ENCODE measurements at places on chromosomes 6 and 20.

DNA sequence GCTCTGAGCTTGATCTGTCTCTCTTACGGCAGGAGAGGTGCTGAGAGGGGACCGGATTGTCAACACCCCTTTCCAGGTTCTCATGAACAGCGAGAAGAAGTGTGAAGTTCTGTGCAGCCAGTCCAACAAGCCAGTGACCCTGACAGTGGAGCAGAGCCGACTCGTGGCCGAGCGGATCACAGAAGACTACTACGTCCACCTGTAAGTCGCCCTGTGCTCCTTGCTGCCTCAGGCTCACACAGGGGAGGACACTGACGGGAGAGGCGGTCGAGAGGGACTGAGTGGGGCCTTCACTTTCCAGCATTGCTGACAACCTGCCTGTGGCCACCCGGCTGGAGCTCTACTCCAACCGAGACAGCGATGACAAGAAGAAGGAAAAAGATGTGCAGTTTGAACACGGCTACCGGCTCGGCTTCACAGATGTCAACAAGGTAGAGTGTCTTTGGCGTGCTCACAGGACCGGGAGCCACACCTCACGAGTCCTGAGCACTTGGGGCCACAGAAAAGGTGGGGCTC, 32.0 kb downstream of the TM9SF4 start:
- no peak for DNase-seq

DNA sequence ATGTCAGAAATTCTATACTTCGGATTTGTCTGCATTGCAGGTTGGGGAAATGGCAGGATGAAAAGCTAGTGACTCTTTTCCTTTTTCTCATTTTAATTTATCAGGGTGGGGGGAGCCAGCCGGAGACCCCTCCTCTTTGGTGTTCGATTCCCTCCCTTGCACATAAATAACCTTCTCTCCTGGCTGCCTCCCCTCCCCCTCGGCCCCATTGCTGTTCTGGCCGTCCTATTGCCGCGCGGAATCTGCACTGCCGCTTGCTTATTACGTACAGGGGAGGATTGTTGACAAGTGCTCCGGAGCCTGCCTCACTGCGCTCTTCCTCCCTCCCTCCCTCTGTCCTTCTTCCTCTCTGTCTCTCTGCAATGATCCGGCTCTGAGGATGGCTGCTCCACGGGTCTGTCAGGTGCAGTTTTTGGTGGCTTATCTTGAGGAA, 154.7 kb downstream of the JARID2 start:
- peak; percentile 82 for DNase-seq

GRCh38 chr6:89874438-89874837, 19.8 kb upstream of the GJA10 start:
- no peak for DNase-seq

GRCh38 chr6:80932359-80932758, 820.1 kb downstream of the TENT5A start:
- DNase-seq = no peak

GRCh38 chr6:15960740-15961634, 167.9 kb upstream of the MYLIP start:
- no peak for DNase-seq

- DNase-seq = no peak
Measured at GRCh38 chr20:4112481-4113421, 97.4 kb upstream of the RNF24 start.

GRCh38 chr6:135532559-135532958, 35.0 kb upstream of the AHI1 start:
- no peak for DNase-seq

DNA sequence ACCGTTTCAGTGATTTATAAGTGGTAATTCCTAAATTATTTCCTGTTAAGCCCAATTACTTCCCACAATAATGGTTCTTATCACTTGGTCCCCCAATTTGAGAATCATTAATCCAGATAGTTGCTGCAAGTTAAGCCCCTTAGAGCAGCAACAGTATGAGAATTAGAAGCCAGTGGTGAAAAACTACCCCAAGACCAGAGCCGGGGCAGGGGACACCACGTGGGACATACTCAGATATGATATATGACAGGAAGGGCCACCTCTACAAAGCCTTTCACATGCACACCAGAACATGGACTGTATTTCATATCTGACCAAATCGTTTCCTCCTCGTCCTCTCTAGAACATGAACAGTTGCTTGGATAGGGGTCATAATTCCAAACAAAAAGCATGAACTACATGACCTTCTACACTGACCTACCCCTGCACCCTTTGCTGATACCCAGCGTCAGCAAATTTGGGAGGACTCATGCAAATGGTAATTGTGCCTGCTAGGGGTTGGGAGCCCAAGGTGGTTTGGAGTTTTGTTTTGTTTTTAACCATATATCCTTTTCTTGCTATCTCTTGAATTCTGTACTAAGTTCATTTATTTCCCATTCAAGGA, 3.9 kb downstream of the JAG1 start:
- DNase-seq = no peak

GRCh38 chr20:1436263-1436662, 30.4 kb downstream of the NSFL1C start:
- DNase-seq = no peak

DNA sequence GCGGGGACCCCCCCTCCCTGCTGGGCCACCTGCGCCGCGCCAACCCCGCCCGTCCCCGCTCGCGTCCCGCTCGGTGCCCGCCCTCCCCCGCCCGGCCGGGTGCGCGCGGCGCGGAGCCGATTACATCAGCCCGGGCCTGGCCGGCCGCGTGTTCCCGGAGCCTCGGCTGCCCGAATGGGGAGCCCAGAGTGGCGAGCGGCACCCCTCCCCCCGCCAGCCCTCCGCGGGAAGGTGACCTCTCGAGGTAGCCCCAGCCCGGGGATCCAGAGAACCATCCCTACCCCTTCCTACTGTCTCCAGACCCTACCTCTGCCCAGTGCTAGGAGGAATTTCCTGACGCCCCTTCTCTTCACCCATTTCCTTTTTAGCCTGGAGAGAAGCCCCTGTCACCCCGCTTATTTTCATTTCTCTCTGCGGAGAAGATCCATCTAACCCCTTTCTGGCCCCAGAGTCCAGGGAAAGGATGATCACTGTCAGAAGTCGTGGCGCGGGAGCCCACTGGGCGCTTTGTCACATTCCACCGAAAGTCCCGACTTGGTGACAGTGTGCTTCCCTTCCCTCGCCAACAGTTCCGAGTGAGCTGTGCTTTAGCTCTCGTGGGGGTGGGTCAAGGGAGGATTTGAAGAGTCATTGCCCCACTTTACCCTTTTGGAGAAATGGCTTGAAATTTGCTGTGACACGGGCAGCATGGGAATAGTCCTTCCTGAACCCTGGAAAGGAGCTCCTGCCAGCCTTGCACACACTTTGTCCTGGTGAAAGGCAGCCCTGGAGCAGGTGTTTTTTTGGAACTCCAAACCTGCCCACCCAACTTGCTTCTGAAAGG, 2.1 kb downstream of the VEGFA start:
- DNase-seq = no peak
